ENCODE measurements at places on chromosomes 5 and 9.

DNA sequence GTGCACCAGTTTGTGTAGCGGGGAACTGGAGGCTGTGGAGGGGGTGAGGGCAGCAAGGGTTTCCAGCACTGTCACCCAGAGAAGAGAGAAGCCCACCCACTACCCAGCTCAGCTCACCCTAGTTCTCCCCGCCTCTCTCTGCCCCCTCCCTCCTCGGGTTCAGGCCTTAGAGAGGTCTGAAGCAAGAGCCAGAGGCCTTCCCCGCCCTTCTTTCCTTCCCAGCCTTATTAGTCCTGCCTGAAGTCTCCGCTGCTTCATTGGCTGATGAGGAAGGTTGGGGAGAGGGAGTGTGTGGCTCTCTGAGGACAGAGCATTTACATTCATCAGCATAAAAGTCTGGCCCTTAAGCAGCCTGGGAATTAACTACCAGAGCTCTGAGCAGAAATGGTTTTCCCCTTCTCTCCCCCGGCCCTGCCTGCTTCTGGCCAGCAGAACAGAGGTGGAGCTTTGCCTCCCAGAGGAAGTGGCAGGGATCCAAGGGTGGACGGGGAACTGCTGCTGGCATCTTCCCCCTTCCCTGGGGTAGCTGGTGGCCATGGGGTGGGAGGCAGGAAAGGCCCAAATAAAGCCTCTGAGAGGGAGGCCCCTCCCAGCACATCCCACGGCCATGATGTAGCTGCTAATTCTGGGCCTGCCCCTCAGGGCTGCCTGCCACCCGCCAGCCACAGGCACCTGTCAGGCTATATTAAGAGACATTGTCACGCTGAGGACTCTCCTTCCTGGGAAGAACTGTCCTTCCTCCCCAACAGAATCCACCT, 4.1 kb downstream of the DNAJB5 start:
- DNase-seq: no peak

DNA sequence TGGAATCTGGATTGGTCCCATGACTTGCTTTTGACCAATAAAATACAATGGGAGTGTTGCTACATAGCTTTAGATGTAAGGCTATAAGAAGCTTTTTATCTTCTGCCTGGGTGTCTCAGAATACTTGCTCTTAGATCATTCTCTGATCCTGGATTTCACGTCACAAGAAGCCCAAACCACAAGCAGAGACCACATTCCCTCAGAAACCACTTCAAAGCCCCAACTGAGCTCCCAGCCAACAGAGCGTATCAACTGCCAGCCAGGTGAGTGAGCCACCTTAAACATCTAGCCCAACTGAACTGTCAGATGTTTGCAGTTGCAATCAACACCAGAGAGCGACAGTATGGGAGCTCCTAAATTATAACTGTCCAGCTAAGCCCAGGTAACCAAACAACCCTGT, 687.1 kb downstream of the TLE1 start:
- DNase-seq: peak; percentile 75

DNA sequence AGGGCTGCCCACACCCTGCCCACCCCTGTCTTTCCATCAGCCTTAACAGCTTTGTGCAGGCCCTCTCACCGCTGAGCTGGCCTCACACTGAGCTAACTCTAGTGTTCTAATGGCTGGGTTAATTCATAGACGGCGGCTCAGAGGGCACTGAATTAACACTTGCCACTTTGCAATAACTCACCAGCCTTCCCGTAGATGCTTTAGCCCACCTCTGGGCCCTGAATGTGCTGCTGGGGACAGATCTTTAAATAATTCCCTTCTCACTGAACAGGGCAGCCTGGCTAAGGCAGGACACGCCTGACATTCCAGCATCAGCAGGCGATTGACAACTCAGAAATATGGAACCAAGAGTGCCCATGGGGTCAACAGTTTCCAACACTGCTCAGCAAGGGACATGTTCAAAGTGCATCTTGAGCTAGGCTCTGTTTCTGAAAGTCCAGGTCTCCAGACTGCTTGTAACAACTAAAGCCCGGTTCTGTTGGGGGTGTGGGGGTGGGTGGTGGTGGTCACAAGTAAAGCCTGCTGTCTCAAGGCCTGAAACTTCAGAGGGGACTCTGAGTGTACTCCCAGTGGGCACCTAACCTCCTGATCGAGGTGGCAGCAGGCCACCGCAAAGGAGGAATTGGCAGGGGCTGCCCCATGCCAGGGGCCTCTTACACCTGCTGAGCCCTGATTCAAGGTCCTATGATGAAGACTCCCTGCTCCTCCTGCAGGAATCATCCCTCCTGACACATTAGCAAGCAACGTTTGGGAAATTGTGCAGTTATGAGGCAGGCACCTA, 248.3 kb downstream of the FSTL4 start:
- DNase-seq: no peak

GRCh38 chr9:34417734-34418133, 40.6 kb downstream of the FAM219A start:
- no peak for DNase-seq

- no peak for DNase-seq
Observed at GRCh38 chr9:5448016-5448415, 2.3 kb upstream of the CD274 start.

- no peak for DNase-seq
Observed at GRCh38 chr9:80899208-80899607, 790.1 kb downstream of the TLE1 start.

- DNase-seq: no peak
Observed at GRCh38 chr5:138111181-138111580, 27.3 kb downstream of the WNT8A start.

- DNase-seq: no peak
Observed at GRCh38 chr5:32726086-32726557, 15.0 kb downstream of the NPR3 start.

DNA sequence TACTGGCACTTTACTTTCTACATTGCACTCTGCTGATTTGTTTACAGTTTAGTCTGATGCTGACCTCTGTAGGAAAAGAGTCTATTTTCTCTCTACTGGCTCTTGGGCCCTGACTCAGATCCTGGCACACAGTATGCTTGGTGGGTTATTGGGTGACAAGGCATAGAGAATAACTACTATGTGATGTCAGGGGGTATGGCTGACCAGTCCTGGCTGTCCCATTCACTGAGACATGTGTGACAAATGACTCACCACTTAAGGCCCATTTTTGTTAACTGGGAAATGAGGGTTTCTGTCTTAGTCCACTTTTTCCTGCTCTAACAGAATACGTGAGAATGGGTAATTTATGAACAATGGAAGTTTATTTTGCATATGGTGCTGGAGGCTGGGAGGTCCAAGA, 66.4 kb downstream of the DAPK1 start:
- DNase-seq: no peak

GRCh38 chr9:74795081-74795480, 92.6 kb downstream of the TRPM6 start:
- DNase-seq: no peak

GRCh38 chr5:80284720-80285119, 28.9 kb upstream of the SERINC5 start:
- no peak for DNase-seq

DNA sequence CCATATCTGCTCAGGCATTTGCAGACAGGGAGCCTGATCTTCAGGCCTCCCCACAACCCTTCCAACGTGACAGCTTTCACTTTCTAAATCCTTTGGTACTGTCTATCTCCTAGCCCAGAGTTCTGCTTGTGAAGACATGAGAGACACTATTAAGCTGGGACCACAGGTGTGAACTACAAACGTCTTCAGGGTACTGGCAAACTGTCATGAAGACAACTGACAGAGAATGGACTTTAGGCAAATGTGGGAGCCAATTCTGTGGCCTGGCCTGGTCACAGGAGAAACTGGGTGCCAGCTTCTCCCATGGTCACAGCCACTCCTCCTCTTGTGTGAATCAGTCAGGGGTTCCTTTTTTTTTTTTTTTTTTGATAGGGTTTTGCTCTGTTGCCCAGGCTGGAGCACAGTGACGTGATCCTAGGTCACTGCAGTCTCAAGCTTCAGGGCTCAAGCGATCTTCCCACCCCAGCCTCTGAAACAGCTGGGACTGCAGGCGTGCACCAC, 10.4 kb downstream of the TRIM14 start:
- no peak for DNase-seq

DNA sequence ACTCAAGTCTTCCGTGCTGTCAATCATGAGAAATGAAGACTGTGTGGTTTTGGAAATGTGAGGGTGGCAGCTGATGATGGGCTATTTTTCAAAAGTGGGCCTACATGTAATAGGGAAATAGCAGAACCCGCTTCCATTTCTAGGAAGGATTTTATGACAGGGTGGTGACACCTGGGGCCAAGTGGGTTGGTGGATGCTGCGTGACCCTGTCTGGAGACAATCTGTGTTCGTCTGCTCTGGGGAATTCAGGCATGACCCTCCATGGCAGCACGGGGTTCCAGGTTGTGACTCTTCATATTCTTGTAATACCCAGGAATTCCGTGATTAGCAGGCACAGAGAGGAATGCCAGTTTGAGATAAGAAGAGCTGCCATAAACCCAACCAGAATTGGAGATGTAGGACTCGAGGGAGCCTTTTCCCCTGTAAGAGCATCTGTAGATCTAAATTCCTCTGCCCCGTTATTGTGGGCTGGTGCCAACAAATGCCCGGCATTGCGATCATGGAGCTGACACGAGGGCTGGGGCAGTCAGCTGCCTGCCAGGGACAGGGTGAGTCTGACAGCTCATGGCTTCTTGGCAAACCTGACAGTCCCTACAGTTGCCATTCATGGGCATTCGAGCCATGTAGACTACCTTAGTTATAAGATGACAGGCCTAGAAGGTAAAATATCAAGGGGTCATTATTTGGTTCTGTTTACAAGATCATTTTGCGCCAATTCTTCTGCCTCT, 279.7 kb downstream of the GADD45G start:
- DNase-seq: no peak

GRCh38 chr5:174984863-174985262, 260.5 kb downstream of the MSX2 start:
- no peak for DNase-seq

- no peak for DNase-seq
Observed at GRCh38 chr5:158287643-158288271, 428.8 kb upstream of the CLINT1 start.

DNA sequence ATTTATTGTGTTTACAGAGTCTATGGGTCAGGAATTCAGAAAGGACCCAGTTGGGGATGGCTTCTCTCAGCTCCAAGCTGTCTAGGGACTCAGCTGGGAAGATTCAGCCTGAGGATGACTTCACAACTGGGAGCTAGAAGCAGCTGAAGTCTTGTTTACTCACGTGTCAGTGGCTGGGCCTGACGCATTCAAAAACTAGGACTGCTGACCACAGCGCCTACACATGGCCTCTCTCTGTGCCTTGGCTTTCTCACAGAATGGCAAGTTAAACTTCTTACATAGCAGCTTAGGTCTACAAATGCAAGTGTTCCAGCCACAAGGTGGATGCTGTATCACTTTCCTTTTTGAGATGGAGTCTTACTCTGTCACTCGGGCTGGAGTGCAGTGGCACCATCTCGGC, 16.3 kb upstream of the PPP2CA start:
- no peak for DNase-seq

DNA sequence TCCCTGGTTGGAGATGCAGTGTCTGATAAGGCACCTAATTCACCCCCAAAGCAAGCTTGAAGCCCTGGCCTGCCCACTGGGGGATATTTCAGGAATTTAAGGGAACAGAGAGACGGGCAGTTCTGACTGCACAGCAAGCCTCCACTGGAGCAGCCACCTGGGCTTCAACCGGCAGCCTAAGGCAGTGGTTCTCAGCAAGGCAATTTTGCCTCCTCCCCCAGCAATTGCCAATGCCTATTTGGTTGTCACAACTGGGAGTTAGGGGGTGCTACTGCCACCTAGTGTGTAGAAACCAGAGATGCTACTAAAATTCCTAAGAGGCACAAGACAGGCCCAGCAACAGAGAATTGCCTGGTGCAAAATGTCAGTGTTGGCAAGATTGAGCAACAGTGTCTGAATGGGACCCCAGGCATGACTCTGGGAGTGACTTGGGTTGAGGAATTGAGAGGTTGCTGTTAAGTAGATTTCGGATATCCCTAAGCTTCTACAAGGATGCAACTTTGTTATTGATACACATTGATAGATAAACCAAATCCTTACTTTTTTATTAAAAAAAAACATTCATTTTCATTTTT, 58.7 kb upstream of the CTSL start:
- DNase-seq: no peak

DNA sequence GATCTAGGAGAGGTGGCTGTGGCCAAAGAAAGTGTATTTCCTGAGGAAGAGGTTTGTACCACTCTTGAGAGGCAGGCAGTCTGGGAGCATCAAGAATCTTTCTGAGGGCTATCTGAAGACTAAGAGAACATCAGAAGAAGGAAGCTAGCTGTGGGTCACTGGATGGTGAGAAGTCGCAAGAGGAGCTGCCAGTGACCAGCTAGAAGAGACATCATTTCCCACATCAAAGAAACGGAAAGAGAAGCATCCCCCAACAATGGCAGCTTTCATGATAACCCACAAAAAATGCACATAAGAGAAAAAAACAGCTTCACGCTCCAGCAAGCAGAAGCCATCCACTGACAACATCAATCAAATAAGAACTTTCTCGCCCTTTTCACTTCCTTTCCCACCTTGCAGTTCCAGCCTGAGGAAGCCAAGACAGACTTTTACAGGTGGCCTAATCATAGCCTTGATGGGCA, 25.0 kb upstream of the CEP78 start:
- no peak for DNase-seq

- peak; percentile 85 for DNase-seq
Observed at GRCh38 chr9:101028346-101029314, at the start of gene PLPPR1. Gene PLPPR1 (plus strand): TSS chr9:101028727.

DNA sequence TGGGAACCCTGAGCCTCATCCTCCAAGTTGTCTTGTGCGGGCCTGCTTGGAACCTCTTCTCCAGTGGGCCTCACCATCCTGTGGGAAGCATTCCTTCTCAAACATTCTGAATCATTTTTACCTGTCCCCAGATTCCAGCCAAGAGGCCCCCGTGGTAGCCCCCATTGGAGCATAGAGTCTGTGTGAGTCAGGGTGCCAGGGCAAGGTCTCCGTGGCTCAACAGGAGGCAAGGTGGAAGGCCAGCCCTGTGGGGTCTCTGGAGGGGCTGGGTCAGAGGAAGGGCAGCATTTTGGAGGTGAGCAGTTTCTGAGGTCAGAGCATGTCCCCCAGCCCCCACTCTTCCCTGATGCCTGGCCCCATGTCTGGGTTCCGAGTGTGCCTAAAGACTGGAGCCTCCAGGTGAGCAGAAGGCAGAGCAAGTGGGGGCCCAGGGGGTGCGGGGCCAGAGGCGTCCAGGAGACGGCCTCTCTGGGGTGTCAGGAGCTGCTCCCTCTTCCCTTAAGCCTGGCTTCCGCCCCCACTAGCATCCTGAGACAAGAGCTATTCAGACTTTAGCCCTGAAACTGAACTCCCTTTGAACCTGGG, 2.1 kb downstream of the CACNA1B start:
- DNase-seq: no peak

GRCh38 chr5:41728281-41728680, 141.9 kb downstream of the OXCT1 start:
- DNase-seq: no peak

All from NCI-H510A treated with DMSO at 0.1 percent for 48 hours (cell line).